Activated B cell treated with CpG ODN at 0.5 μM for 24 hours (primary cell): ENCODE measurements at places on chromosomes 4 and X.

DNA sequence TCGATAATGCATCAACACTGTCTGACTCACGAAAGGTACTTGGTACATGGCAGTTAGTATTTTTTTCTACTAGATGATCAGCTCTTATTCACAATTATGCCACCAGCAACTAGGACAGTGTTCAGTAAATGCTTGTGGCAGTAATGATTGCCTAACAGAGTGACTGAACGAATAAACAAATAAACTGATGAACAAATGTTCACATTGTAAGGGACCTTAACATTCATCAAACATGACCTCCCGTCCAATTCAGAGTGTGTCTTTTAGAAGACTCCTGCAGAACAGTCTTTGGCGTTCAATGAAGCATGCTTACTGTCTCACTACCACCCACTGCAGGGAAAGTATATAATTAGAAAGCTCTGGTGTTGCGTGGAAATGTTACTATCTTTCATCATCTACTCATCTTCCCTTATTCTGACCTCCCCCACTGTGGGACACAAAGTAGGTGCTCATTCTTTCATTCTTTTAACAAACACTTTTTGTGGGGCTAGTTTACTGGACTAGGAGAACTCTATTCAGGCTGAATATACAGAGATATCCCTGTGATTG lies 319.3 kb downstream of the RAB28 start:
- no peak for DNase-seq

DNA sequence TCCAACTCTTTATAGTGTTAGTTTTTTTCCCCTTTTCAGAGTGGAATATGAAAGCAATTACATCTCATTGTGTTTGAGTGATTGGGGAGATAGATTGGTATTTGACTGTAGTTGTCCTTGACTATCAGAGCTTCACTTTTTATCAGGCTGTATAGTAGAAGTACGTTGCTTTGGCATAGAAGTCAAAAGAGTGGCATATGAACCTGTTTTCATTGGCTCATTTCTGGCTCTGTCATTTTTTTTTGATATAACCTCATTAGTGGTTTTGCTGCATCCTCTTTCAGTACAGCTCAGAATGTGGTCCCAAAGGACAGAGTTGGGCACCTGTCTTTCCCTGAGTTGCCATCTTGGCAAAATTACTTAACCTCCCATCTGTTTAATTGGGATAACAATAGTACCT lies 1.4 kb downstream of the TMA16 start:
- no peak for DNase-seq

GRCh38 chrX:50913520-50913919 lies 3.0 kb downstream of the BMP15 start:
- DNase-seq = no peak

DNA sequence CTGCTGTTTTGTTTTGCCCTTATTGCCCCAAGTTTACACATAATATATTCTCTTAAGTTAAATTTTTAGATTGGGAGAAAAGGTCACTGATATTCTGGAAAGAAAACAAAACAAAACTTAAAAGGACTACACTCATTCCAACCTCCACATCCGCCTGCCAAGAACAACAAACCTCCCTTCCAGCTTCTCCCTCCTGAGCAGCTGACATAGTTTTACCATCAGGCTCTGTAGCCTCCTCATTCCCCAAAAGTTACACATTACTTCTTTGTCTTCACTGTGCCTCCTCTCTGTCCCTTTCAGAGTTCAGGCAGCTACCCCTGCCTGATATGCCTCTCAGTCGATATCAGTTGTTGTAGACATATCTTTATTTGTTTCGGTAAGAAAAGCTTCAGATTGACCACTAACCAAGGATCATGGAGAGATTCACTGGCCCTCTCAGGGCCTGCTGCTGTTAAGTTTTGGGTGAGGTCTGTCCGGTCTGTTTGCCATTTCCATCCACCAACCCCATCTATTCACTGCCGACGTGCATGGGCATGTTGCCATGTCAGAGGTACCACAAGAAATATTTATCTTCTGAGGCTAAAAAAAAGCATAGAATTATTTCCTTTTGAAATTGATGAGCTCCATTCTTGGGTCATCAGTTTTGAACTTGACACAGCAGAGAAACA lies 164.1 kb downstream of the GASK1B start:
- no peak for DNase-seq

- no peak for DNase-seq
Measured at GRCh38 chr4:114597410-114598115, 1.0 kb upstream of the UGT8 start.

DNA sequence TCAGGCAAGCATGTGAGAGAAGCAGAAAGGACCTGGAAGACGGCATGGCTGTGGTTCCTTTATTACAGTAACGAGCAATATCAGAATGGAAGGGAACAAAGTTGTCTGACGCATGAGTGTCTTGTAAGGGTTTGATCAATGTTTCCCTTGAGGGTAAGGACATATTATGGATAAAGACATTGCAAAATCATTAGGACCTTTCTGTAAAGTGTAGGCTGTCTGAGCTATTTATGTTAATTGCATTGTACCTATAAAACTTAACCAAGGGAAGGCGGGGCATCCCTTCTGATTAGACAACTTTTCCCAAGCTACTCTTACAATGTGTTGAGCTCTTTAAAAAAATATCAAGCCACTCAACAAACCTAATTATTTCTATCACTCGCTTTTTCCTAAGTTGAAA lies 112.2 kb upstream of the JADE1 start:
- no peak for DNase-seq

GRCh38 chr4:146508229-146508939 lies 13.4 kb downstream of the SLC10A7 start:
- no peak for DNase-seq

DNA sequence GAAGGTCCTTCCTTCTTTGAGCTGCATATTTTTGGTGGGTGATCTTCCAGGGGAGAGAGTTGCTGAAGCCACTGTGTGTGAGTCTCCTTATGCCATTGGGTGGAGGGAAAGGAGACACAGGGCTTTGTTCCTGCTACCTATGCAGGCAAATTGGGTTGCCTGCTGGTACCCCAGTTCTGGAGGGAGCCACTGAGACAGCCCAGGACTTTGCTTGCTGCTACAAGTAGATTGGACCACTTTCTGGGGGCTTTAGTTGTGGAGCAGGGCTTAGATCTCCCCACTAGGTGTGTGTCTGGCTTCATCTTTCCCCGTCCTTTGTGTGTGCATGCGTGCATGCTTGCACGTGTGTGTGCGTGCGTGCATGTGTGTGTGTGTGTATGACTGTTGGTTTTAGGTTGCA lies 10.0 kb downstream of the CITED1 start:
- no peak for DNase-seq
